Psoas muscle (tissue), 8 donors: ENCODE measurements at places on chromosomes 7 and 10. TPM values are rescaled to one million over a fixed set of nuclear protein-coding genes. Genes with fewer than 3 reads are reported as not detected.
A peak's percentile ranks its signal among the peaks of the same experiment; 100 is the strongest.

The PLEKHS1 gene
- not detected for total RNA-seq

The CNPY1 gene
- not detected for total RNA-seq

The AGR2 gene
- total RNA-seq: not detected

The TCF7L2 gene
- 4.3 TPM for total RNA-seq

The PTPRN2 gene
- 0.82 TPM for total RNA-seq

- no peak overlapping the region for H3K27ac ChIP-seq
- peaks cover 2% of the 10 kb centered on the region for H3K36me3 ChIP-seq
- no peak for DNase-seq
Observed at GRCh38 chr7:133977409-133978274, 149.5 kb upstream of the LRGUK start.

DNA sequence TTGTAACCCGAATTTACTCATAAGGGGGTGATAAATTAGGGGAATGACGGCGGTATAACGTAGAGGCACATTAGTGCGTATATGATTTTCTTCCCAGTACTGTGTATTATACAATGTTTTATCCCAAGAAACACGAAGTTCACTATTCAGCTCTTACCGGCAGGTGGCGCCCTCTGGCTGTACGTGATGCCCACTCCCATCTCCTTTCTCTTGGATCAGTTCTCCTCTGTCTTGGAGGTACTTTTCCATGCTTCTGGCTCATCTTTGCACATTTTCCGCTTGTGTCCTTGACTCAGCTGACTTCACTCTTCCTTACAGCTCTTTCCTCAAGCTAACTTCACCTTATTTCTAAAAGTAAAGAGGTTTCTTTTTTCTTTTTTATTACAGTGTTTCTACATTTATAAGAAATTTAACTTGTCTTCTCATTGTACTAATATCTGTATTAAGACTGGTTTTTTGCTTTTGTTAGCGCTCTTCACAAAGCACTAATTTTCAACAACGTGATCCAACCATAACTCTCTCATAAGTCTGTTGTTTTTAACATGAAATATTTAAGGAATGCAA is 21.3 kb downstream of the TMEM176B start:
- no peaks in the 10 kb centered on the region for H3K4me1 ChIP-seq
- H3K36me3 ChIP-seq: no peaks in the 10 kb centered on the region
- H3K27ac ChIP-seq: no peak overlapping the region
- DNase-seq: peak; percentile 77
- H3K4me3 ChIP-seq: no peak overlapping the region

DNA sequence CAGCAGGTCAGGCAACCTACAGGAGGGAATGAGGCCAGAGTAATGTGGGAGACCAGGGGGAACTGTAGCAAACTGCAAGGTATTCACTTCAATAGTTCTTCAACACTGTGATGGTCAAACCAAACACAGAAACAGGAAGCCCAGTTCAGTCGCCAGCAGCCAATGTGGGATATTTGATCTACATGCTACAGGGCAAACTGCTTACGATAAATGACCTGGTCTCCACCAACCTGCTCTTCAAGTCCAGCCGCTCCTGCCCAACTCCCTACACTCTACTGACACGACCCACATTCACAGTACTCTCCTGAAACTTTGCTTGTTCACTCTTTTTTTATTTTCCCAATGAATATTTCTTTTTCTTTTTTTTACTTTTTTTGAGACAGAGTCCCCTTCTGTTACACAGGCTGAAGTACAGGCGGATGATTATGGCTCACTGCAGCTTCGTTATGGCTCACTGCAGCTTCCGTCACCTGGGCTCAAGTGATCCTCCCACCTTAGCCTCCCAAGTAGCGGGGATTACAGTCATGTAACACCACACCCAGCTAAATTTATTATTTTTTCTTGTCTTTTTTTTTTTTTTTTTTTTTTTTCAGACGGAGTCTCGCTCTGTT is 42.1 kb downstream of the MDH2 start:
- no peaks in the 10 kb centered on the region for H3K4me1 ChIP-seq
- no peak for DNase-seq
- no peak overlapping the region for H3K27ac ChIP-seq

- H3K4me3 ChIP-seq: no peak overlapping the region
- no peak overlapping the region for H3K27ac ChIP-seq
- no peaks in the 10 kb centered on the region for H3K4me1 ChIP-seq
Observed at GRCh38 chr10:78953113-78953798, 115.5 kb upstream of the ZMIZ1 start.

- DNase-seq: no peak
- H3K36me3 ChIP-seq: no peaks in the 10 kb centered on the region
- no peaks in the 10 kb centered on the region for H3K27me3 ChIP-seq
- H3K27ac ChIP-seq: no peak overlapping the region
- no peaks in the 10 kb centered on the region for H3K4me1 ChIP-seq
- H3K4me3 ChIP-seq: no peak overlapping the region
Observed at GRCh38 chr7:131721660-131722059, 165.2 kb upstream of the PODXL start.

GRCh38 chr7:47454069-47454973 is 127.6 kb downstream of the TNS3 start:
- peak overlapping the region; percentile 94 for H3K27ac ChIP-seq
- no peaks in the 10 kb centered on the region for H3K27me3 ChIP-seq
- DNase-seq: peak; percentile 32
- no peaks in the 10 kb centered on the region for H3K36me3 ChIP-seq
- H3K4me1 ChIP-seq: peaks cover 47% of the 10 kb centered on the region

- no peaks in the 10 kb centered on the region for H3K4me1 ChIP-seq
- no peak overlapping the region for H3K4me3 ChIP-seq
- H3K27me3 ChIP-seq: no peaks in the 10 kb centered on the region
- no peak for DNase-seq
- H3K36me3 ChIP-seq: peaks cover 30% of the 10 kb centered on the region
- H3K27ac ChIP-seq: no peak overlapping the region
Observed at GRCh38 chr7:128318691-128319090, 25.0 kb downstream of the RBM28 start.

DNA sequence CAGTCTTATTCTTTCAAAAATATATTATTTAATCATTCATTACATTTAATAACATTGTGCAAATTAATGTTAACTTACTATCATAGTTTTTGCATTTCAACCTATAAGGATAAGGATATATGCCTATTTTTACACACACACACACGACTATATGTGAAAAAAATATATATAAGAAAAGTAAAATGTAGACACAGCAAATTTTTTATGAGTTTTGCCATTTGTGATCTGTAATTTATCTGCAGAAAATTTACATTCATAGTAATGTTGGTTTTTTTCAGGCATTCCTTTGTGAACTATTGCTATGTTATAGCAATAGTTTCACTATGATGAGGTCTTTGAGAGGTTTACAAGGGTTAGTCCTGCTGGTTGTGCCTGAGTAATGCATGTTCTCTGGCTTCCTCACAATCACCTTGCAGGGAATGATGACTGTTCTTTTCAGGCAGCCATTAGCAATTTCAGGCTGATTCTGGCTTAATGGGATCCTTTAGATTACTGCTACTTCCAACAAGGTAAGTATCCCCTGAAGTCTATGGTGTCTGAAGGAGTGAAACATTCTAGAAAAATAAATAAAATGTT is 183.7 kb upstream of the CDK1 start:
- no peaks in the 10 kb centered on the region for H3K36me3 ChIP-seq
- H3K4me3 ChIP-seq: no peak overlapping the region
- no peaks in the 10 kb centered on the region for H3K4me1 ChIP-seq

DNA sequence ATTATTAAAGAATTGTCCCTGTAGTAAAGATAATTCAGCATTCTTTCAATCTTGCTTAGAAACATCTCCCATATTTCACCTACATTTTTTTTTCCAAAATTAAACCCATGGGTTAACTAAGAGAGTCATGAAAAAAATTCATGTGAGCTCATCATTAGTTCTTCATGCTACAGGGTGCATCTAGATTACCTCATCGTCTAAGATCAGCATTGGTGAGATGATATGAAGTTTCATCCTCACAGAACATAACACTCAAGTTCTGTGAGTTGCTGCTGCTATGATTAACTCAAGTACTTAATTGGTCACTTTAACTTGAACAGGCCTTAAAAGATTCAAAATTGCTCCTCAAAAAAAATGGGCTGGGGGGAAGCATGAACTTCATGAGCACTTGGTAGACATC is 50.0 kb downstream of the RAB11FIP2 start:
- no peaks in the 10 kb centered on the region for H3K27me3 ChIP-seq
- H3K4me3 ChIP-seq: no peak overlapping the region
- DNase-seq: no peak
- no peaks in the 10 kb centered on the region for H3K4me1 ChIP-seq
- H3K36me3 ChIP-seq: no peaks in the 10 kb centered on the region
